ENCODE measurements at places on chromosomes 7 and 10.

DNA sequence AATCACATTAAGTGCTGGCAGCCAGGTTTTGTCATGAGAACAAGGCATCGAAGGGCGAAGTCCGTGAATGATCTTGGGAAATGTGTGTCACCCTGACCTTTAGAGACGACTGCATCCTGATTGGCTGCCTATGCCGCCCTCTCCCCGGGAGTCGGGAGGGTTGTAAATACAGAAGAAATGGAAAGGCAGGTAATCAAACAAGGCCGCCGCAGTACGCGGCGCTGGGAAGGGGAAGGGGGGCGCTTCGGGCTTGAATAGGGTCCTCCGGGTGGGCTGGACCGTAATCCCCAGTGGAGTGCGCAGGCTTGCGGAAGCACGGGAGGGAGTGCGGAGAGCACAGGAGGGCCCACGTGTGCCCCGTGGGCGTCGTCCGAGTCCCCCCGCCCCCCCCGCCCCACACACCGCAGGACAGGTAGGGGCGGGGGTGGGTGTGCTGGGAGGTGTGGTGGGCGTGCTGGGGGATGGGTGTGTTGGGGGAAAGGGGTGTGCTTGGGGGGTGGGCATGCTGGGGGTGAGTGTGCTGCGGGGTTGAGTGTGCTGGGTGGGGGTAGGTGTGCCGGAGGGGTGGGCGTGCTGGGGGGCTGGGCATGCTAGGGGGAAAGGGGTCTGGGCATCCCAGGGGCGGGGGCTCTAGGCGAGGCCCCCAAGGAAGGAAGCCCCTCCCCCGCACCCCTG lies 169.4 kb downstream of the ARHGAP12 start:
- peak; percentile 26 for DNase-seq

DNA sequence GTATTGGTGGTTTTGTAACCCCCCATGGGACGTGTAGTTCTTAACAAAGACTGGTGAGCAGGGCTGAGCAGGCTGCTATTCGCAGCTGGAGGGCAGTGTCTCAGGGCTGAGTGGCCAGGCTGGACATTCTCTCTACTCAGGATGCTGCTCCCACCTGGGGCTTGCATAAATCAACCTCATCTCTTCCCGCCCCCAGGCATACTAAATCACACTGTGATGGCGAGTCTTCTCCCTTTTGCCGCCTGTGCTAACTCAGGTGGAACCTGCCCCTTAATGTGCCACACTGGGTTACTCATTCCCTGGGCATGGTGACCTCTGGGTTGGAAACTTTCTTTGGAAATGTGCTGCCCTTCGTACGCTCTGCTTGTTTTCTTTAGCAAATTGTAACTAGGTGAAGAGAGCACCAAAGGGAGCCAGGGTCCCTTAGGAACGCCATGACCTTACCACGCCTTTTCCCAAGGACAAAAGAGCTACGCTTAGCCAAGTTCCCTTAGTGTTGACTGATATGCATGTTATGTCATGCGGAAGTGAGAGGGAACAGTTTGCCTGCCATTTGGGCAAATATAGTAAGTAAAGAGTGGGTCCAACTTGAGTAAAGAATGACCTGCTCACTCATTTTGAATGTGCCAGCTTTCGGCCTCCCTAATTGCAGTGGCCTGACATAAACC lies 40.4 kb upstream of the COBL start:
- DNase-seq: no peak

- no peak for DNase-seq
Measured at GRCh38 chr10:123009105-123009820, 457 bp downstream of the ACADSB start.

DNA sequence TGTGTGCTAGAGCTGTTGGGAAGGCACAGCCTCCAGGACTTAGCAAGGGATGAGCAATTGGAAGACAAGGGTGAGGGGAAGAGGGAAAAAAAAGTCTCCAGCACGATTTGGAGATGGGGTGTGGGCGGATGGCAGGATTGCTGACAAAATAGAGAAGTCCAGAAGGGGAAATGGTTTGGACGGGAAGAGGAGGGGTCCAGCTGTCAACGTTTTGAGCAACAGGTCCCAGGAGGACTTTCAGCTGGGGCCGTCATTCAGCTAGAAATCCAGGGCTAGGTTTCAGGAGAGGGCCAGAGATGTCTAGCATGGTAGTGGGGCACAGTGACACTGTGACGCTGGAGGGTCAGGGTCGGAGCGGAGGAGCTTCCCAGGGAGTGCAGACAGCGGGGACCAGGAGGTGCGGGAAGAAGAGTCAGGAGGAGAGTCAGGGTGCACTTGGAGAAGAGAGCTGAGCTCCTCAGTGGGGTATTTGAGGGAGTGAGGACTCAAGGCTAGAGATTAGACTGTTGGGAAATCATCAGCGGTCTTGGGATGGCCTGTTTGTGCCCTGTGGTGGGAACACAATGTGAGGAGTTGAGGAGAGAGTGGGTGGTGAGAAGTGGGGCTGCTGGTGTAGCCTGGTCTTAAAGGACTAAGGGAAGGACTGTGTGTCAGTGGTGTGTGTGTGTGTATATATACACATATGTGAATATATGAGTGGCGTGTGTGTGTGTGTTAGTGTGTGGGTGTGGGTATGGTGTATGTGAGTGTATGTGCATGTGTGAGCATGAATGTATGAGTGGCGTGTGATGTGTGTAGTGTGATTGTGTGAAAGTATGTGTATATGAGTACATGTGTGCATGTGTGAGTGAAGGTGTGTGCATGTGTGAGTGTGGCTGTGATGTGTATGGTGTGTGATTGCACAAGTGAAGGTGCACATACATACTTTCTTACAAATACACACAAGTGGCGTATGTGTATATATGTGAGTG lies 3.8 kb downstream of the ZYX start:
- DNase-seq: no peak

DNA sequence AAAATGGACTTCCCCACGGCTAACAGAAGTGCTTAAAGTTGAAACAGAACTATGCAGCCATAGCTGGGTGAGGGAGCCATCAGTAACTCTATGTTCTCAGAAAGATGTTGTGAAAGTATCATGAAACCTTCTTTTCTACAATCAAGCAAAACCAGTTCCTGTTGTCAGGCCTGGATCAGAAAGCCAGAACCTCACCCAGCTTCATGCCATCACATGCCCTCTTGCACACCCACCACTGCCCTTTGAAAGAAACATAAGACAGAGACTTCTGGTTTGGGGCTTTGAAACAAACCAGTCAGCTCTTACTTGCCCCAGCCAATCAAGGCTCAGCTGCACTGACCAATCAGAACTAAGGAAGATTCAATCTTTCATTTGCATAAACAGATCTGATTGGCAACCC lies 230.8 kb upstream of the FERD3L start:
- DNase-seq: no peak

DNA sequence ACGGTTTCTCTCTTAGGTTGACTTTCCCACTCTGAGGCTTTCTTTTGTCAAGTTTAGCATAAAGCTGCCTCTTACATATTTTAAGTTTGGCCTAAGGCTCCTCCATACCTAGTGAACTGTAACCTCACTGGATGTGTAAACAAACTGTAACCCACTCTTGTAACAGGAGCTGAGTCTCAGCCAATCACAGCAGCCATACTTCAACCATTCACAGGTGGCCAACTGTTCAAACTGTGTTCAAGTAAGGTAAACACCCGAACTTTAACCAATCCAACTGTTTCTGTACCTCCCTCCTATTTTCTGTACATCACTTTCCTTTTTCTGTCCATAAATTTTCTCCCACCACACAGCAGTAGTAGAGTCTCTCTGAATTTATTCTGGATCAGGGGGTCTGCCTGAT lies 7.7 kb upstream of the NRBF2 start:
- DNase-seq: no peak

- DNase-seq: no peak
Measured at GRCh38 chr10:43124574-43125273, 13.5 kb upstream of the CSGALNACT2 start.

DNA sequence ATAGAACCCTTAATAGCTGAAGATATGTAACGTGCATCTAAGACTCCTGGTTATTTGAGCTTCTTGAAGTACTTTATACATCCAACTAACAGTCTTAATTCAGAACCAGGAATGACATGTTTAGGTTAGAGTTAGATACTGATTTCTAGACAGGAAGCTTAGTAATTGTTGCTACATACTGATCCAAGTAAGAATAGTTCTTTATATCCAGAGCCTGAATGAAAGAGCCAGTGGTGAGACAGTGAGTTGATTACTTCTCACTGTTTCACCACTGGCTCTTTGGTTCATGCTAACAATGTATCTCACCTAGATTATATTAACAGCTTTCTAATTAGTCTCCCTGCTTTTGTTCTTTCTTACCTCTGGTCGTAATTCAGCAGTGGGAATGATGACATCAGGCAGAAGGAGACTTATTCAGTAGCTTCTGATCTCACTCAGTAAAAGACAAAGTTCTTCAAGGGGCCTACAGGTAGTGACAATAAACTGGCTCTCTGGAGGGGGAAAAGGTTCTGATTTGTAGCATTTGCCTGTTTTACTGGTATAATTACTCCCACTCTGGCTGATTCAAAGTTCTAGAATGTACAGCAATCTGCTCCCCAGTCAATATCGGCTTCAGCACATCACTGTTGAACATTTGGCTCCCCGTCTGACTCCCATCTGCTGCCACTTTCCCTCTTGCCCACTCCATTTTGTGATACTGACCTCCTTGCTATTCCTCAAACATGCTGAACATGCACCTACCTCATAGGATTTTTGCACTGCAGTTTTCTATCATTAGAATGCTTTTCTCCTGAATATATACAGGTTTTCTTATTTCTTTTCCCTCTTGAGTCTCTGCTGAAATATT lies 29.1 kb downstream of the MCU start:
- no peak for DNase-seq

DNA sequence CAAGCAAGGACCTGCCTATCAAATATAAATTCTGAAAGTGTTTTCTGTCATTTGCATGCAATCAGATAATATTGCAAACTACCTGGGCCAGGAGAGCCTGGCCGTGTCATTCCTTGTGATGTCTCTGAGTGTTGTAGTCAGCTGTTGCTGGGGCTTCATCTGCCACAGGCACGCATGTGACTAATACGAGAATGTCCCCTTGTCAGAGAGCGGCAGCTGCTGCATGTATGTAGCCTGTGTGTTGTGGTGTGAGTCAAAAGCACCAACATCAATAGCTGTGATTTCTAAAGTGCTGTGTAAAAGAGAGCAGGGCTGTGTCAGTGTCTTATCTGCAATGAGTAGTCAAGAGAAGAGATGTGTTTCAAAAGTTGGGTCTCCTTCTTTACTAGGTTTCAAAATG lies 155.4 kb downstream of the POU6F2 start:
- no peak for DNase-seq
